Activated T-cell treated with anti-CD3 and anti-CD28 coated beads for 1 hour (primary cell): ENCODE measurements at places on chromosomes 7 and 10.
A peak's percentile ranks its signal among the peaks of the same experiment; 100 is the strongest.

DNA sequence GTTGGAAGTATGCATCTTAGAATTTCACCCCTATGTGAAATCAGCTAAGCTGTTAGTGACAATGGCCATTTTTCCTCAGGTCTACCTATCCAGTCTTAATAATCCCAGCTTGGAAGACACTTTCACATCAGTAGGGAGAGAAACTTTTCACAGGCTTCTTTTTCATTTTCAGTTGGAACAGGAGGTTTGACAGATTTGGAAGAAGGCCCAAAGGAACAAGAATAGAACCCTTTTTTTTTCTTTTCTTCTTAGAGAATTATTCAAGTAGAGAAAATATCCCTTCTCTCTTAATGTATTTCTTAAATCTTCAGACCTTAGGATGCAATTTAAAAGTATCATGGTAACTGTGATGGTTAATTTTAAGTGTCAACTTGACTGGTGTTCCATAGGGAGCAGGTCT, 410.5 kb upstream of the C7orf33 start:
- no peak for DNase-seq

DNA sequence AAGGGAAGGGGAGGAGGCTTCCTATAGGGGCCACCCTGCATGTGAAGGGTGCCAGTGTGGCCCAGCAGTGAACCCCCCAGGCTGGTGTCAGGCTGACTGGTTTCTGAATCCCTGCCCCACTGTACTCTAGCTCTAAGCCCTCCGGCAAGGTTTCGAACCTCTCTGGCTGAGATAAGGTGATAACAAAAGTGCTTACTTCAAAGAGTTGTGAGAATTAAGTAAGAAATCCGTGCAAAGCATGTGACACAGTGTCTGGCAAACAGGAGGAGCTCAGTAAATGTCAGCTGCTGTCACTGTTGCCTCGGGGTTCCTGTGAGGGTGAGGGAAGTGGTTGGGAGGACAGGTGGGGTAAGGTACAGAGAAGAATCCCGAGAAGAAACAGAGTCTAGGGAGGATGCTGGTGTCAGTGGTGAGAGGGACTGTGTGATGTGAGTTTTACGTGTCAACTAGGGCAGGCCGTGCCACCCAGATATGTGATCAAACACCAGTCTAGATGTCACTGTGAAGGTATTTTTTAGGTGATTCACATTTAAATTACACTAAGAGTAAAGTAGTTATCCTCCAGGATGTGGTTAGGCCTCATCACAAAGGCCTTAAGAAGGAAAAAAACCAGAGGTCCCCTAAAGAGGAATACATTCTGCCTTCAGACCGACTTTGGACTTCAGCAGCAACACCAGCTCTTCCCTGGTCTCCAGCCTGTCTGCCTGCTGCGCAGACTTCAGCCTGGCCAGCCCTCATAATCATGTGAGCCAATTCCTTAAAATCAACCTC, 64.4 kb downstream of the BPGM start:
- DNase-seq, result peak; percentile 20

GRCh38 chr10:98438715-98439114, 8.0 kb downstream of the HPS1 start:
- DNase-seq, result no peak

DNA sequence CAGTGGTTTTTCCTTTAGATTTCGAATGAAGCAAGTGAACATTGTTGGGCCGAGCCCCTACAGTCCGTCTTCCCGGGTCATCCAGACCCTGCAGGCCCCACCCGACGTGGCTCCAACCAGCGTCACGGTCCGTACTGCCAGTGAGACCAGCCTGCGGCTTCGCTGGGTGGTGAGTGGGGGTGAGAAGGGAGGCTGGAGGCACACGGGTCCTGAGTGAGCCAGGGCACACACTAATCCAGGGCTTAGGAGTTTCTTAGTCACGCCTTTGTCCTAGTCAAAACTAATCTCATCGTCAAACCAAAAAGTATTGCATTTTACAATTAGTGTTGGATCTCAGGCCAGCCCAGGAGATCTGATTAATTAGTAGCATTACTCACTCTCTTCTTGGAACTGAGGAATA, 568.8 kb upstream of the FOXK1 start:
- no peak for DNase-seq

GRCh38 chr7:128869138-128869943, 6.7 kb downstream of the ATP6V1F start:
- DNase-seq, result peak; percentile 19

DNA sequence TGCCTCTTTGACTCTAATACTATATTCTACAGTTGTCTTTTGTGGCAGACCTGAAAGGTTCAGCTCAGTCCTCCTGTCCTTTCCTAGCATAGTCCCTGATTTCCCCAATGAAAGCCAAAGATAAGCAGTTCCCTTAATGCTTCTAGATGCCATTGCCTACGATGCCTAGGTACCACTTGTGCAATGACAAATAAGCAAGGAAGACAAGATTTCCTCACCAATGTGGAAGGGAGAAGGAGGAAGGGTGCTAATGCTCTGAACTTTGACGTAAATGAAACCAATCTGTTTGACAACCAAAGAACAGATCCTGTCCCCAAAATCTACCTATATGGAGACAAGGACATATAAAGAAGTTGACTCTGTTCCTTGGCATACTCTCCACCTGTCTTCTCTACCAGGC, 393.3 kb downstream of the KCNMA1 start:
- DNase-seq, result no peak

GRCh38 chr10:69835233-69835632, 33.5 kb downstream of the COL13A1 start:
- DNase-seq, result no peak

DNA sequence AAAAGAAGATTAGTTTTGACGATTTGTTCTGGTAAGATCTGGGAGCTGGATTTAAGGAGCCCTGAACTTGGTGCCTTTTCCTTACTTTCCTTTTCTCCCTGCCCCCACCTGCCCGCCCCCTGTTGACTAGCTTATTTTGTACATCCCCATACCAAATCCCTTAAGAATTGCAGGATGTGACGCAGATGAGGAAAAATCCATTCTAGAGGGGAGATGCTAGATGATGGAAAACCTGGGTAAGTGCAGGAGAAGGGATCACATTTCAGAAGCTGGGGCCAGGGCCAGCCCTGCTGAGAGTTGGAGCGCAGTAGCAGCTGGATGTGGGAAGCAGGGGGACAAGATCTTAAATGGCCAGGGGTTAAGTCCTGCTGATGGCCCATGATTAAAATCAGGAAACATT, 93.9 kb downstream of the CCDC3 start:
- DNase-seq, result no peak

DNA sequence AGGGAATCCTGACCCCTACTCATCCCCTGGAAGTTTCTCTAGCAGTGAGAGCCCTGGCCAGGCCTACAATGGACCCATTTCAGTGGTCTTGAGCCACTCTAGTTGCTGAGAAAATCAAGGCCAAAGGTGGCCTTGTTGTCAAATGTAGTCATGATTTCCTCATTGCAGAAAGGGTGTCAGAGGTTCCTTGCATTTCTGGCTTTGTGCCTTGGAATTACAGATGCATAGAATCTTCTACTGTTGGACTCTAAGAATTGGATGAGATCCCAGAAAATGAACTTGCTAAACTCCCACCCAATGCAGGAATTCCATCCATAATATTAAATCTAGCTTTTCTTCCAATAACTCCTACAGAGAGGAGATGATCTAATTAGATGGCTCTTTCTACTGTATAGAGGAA, 12.2 kb downstream of the CPA2 start:
- no peak for DNase-seq

DNA sequence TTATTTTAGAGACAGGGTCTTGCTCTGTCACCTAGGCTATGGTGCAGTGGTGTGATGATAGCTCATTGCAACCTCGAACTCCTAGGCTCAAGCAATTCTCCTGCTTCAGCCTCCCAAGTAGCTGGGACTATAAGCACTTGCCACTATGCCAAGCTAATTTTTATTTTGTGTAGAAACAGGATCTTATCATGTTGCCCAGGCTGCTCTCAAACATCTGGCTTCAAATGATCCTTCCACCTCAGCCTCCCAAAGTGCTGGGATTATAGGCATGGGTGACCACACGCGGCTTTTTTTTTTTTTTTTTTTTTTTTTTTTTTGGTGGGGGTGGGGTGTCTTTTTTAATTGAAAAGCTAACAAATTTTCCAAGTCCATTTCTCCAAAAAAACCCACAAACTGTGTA, 18.4 kb downstream of the HPS6 start:
- no peak for DNase-seq

DNA sequence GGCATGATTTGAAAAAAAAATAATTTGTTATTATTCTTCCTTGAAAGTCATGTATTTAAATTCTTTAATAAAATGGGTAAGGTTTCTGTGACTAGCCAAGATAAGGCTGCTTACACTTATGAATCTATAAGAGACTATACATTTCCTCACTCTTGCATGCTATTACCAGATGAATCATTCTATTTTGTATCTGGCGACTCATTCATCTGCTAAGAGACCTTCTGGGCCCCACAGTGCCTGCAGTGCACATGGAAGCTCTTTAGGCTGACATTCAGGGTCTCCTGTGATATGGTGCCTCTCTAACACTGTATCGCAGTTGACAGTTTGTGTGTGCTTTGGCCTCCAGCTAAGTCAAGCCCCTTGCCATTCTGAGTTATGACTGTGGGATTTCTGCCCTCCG, 121.9 kb downstream of the NRG3 start:
- no peak for DNase-seq

DNA sequence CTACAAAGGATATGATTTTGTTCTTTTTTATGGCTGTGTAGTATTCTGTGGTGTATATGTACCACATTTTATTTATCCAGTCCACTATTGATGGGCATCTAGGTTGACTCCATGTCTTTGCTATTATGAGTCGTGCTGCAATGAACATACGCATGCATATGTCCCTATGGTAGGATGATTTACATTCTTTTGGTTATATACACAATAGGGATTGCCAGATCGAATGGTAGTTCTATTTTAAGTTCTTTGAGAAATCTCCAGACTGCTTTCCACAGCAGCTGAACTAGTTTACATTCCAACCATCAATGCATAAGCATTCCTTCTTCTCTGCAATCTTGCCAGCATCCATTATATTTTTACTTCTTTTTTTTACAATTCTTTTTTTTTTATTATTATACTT, 35.6 kb upstream of the FAM13C start:
- no peak for DNase-seq

GRCh38 chr7:94590526-94591162, 65.3 kb downstream of the SGCE start:
- no peak for DNase-seq

- DNase-seq, result no peak
Measured at GRCh38 chr7:142319970-142320369, 62.1 kb upstream of the PRSS58 start.

- no peak for DNase-seq
Measured at GRCh38 chr7:82959528-82959927, 203.2 kb downstream of the PCLO start.

DNA sequence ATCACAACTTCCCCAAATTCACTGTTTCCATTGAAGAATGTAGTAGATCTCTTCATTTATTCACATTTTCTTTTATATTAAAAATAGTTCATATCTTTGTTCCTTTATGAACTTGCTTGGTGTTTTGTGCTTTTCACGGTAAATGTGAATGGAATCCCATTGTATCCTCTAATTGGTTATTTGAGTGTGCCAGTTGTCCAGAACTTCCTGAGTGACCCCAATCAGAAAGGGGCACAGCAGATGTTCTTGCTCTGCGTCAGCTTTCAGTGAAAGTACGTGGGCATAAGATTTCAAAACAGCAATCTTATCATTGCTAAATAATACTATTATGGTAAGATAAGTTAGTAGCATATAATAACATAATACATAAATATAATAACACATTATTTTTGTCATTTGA, 47.0 kb downstream of the PTPRZ1 start:
- DNase-seq, result no peak

- no peak for DNase-seq
Measured at GRCh38 chr10:79984851-79985250, 35.9 kb upstream of the SFTPD start.

DNA sequence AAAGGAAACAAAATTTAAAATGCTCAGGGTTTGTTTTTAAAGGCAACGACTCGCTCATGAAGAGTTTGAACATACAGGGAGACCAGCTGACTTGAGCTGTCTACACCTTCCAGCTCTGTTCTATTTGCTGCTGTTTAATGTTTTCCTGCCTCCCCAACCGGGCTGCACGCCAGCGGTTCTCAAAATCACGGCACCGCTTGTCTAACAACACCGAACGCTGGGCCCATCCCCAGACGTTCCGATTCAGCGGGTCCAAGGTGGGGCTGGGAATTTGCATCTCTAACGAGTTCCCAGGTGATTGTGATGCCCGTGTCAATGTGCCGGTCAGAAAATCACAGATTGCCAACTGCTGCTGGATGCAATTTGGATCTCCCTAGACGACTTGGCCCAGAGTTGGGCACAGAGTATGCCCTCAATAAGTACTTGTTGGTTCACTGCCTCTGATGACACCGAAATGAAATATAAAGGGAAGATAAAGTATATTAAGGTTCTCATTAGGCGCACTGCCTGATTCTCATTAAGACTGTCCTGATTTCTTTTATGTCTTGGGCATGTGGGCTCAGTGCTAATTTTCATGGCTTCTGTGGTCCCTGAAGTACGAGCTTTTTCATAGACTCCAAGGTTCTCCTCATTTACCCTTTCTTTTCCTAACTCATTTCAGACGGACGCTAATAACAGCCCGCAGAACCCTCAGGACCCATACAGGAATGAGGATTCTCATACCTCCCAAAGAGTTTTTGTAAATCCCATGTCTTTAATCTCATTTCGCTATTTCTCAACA, 28.5 kb downstream of the CELF2 start:
- no peak for DNase-seq

DNA sequence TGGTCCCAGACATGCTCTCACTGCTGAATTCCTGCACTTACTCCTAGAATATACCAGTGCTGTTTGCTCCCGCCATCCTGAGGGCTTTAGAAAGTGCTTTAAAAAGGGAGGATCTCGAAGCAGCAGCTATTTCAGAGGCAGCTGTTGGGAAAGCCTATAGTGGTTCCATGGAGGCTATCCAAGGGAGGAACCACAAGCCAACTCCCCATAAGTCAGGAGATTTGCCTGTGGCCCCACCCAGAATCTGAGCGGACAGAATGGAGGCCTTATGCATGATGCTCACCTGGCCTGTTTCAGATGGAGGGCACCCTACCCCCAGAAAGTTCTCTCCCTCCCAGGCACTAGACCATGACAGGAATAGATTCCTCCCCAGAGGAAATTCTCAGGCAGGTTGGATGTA, 2.3 kb upstream of the KCNIP2 start:
- DNase-seq, result no peak

- no peak for DNase-seq
Measured at GRCh38 chr10:133401500-133401899, 7.5 kb downstream of the MTG1 start.

GRCh38 chr7:99094401-99094800, 49.5 kb downstream of the SMURF1 start:
- no peak for DNase-seq

DNA sequence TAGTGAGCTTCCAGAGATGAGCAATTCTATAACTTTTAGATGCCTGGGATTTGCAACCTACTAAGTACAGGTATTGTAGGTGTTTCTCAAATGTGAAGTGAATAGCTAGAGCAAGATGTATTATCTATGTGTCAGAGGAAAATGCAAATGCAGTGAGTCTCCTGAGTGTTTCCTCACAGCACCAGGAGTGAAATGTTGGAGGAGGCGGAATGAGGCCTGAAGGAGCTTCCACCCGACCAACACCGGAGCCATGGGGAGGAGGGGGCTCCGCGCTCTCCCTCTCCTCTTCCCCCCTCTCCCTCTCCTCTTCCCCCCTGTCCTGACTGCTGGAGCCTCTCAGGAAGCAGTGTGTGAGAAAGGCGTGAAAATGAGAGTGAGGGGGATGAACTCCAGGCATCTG, 79.9 kb upstream of the RNF32 start:
- DNase-seq, result no peak

- no peak for DNase-seq
Measured at GRCh38 chr10:45256246-45256645, 59.2 kb downstream of the OR13A1 start.

GRCh38 chr7:51817694-51818225, 501.2 kb upstream of the COBL start:
- DNase-seq, result no peak

GRCh38 chr7:43572516-43573049, 10.3 kb upstream of the STK17A start:
- DNase-seq, result no peak
